ENCODE measurements at places on chromosomes 7 and 10.

DNA sequence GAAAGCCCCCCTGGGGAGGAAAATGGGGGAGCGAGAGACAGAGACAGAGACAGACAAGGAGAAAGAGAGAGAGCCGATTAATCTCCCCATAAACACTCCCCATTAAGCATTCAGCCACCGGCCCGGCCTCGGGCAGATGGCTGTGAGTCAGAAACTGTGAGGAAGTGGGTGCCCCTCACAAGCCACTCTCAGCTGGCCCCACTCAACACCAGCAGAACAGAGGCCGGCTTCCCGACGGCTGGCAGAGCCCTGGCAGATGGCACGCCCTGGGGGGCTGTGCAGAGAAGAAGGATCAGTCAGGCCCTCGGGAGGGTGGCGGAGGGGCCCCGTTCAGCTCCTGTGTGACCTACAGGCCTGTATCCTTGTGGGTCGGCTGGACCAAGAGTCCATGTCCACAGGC is 41.2 kb downstream of the CAMK2B start:
- no peak for DNase-seq

DNA sequence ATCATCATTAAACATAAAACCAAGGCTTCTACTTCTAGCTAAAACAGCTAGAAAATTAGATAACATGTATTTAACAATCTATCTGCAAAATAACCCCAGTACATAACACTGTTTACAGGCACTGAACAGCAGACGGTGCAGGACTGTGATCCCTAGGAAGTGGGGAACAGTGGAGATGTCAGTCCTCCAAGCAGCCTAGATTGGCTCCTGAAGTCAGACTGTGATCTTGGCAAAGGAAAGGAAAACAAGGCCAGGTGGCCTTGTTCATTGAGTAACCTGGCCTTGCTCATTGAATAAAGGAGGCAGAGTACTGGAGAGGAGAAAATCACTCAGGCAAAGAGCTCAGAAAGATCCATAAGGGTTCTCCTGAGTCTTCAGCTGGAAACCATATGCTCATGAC is 77.7 kb upstream of the DIP2C start:
- DNase-seq: no peak

- no peak for DNase-seq
These were observed 4.2 kb upstream of the IGFBP1 start for GRCh38 chr7:45884136-45884535.

GRCh38 chr10:5411941-5412276 is 448 bp upstream of the NET1 start:
- DNase-seq: no peak

GRCh38 chr10:17138460-17139042 is 8.9 kb upstream of the CUBN start:
- DNase-seq: no peak

- DNase-seq: no peak
These were observed 208.6 kb upstream of the YAE1 start for GRCh38 chr7:39357648-39358047.

DNA sequence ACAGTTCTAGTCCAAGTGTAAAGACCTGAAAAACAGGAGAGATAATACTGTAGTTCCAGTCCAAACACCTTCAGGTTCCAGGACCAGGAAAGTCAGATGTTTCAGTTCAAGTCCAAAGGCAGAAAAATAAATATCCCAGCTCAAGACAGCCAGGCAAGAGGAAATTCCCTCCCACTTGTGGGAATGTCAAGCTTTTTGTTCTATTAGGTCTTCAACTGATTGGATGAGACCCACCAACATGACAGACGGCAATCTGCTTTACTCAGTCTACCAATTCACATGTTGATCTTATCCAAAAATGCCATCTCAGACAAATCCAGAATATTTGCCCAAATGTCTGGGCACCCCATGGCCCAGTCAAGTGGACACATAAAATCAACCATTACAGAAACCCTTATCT is 33.1 kb downstream of the SEMA3D start:
- no peak for DNase-seq

DNA sequence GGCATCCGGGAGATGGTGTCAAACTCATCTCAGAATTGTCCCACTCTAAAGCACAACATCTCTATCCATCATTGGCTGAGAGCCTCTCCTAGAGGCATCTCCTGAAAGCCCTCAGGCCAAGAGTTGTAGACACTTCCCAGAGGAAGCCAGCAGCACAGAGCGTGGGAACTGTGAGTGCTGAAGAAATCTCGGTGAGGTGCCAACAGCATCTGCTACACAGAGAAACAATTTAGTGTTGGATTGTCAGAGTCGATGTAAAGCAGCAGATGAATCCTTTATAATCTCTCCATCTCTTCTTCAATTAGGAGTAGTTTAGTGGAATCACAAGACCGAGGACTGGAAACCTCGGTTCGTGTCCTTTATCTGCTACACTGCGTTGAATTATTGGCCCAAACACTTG is 172.2 kb downstream of the C7orf25 start:
- no peak for DNase-seq

- DNase-seq: no peak
These were observed 13.9 kb upstream of the PLXNA4 start for GRCh38 chr7:132590162-132590561.

- DNase-seq: no peak
These were observed 167.4 kb downstream of the ARHGAP21 start for GRCh38 chr10:24556126-24556749.

DNA sequence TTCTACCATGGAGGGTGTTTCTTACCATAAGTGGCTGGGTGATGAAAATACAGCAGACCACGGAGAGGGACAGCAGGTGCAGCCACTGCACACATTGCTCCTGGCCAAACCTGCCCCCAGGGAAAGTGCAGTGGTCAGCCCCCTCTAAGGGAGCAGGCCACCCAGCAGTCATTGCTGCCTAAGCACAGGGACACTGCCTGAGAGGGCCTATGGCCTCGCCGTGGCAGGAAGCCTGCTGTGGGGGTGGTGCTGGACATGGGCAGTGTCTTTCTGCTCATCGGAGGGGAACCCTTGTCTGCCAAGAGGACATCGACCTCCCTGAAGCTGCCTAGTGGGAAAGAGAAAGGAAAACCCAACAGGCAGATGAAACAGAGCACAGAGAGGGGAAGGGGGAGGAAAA is 118.3 kb downstream of the PKD1L1 start:
- DNase-seq: no peak

DNA sequence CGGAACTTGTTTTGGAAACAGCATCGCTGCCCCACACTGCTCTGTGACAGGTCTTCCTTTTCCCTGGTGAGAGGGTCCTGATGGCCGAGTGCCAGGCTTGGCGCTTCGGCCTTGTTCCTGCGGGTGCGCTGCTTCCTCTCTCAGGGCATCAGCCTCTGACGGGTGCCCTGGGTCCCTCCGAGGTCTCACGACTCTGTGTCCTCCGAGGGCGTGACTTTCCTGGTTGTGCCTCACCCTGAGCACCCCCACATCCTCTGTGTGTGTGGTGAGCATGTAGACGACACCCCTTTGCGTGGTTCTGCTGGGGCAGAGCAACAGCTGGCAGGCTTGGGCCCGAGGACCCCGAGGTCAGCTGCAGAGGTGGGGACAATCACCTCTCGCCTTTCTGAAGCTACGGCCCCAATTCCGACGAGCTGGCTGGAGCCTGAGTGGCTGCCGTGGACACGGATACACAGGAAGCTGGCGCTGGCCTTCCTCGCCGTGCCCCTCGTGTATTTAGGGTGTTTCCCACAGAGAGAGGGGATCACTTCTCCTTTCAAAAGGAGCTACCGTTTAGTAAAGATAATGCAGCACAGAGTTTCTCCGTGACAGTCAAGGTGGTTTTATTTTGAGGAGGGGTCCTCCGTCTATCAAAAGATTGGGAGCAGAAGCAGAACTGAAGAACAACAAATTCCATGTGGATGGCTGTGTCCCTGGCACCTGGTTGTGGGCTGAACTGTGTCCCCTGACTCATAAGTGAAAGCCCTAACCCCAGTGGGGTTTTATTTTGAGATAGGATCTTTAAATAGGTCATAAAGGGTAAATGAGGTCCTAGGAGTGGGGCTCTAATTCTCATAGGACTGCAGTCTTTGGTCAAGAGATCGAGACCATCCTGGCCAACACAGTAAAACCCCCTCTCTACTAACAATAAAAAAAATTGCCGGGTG is 36.2 kb upstream of the PITRM1 start:
- no peak for DNase-seq

DNA sequence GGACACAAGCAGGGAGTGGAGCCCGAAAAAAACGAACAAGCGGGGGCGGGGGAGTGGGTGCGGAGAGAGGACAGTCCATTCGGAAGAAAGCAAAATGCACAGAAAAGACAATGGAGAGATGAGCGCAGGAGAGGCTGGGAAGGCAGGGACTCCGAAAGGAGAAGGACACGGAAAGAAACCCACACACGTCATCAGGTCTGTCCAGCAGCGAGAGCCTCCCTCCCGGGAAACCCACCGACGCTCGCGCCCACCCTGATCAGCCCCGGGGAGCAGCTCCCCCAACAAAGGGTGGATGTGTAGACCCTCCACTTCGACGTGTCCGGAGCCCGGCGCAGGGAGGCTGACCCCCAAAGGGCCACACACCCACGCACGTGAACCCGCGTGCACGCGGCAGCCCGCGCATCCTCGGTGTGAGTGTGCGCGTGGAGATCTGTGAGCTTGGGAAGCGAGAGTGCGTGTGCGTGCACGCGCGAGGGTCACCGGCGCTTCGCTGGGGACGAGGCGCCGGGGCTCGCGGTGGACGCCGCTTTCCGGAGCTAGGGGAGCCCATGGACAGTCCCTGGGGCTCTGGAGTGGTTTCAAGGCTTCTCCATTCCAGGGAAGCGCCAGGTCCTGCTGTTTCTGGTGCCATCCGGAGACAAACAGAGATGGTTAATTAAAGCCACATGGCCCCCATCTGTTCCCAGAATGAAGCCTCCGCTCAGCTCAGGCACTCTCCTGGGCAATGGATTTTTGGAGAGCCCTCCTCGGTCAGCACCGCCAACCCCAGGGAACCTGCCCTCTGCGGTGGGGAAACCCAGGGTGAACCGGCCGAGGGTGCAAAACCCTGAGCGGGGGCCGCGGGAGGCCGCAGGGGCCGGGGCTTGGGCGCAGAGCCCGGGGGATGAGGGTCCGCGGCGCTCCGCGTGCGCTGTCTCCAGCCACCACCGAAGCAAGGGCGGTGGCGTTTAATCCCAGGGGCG is 916 bp downstream of the LAMB1 start:
- DNase-seq: no peak

Data from smooth muscle cell of the brain vasculature (primary cell).